ENCODE measurements at places on chromosomes 7 and 10. TPM values are rescaled to one million over a fixed set of nuclear protein-coding genes. Genes with fewer than 3 reads are reported as not detected.

- DNase-seq, result no peak
Observed at GRCh38 chr7:6106140-6106904, 75.1 kb downstream of the ANKRD61 start.

DNA sequence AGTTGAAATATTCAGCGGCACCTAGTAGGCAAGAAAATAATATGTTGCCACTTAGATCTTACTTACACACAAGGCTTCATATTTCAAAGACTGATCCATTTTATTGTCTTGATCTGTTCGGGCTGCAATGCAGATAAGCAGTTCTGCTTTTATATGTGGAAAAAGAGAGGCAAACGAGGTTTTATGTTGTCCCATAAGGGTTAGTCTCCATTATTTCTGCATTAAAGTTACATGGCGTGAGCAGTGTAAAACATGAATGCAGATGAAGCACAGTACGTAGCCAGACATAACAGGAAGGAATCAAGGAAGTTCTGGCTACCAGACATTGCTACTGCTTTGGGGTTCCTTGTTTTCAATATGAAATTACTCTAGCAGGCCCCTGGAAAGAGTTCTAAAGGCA is 224.8 kb downstream of the BBS9 start:
- no peak for DNase-seq

Gene SLC39A12
- total RNA-seq, result not detected

DNA sequence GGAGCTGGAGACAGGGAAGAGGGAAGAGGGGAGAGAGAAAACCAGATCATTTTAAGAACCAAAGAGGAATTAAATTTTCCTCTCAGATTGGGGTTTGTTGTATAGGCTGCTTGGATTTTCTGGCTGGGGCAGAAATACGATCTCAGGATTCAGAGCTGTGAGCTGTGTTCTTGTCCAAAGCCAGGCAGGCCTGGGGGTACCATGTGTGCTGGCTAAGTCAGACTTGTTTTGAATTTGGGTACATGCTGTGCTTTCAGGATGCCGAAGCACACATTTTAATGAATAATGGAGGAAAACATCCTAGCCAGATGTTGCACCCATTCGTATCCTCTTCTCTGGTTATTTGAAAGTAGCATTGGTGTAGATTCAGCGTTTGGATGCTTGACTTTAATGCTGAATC is 170.3 kb upstream of the PODXL start:
- no peak for DNase-seq

Gene PRTFDC1
- 6.3 TPM for total RNA-seq

Gene NODAL
- not detected for total RNA-seq

DNA sequence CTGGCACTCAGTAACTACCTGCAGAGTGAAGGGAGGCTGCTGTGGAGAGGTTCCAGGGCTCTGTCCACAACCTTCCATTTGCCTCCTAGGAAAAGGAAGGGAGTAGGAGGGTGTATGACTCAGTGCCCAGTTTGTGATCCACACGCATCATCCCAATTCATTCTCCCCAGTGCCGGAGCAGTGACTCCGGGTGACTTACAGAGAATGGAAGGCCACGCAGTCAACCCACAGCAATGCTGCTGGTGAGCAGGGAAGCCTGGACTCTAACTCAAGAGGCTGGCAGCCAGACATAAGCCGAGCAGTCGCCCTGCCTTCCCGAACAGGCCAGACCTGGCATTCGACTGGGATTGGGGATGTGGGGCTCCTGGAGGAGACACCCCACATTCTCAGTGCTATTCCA is 139.9 kb downstream of the SH3PXD2A start:
- DNase-seq, result no peak

DNA sequence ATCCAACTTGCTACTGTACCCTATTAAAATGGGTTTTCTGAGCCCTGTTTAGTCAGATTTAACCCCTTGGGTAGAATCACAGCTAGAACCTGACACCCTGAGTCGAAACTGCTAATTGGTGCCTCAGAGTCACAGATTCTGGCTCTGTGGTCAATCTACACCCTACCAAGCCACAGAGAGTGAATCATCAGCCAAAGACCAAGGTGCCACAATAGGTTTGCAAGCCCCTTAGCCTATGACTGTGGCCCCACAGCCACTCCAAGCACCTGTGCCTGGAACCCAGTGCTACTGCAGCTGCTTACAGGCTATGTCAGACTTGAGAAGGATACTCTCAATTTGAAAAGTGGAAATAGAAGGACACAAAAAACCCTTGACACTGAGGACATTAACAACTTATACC is 202.8 kb upstream of the KCND2 start:
- no peak for DNase-seq

Gene GOLGA7B
- total RNA-seq, result 3.5 TPM

Gene ZNF239
- 2.1 TPM for total RNA-seq

DNA sequence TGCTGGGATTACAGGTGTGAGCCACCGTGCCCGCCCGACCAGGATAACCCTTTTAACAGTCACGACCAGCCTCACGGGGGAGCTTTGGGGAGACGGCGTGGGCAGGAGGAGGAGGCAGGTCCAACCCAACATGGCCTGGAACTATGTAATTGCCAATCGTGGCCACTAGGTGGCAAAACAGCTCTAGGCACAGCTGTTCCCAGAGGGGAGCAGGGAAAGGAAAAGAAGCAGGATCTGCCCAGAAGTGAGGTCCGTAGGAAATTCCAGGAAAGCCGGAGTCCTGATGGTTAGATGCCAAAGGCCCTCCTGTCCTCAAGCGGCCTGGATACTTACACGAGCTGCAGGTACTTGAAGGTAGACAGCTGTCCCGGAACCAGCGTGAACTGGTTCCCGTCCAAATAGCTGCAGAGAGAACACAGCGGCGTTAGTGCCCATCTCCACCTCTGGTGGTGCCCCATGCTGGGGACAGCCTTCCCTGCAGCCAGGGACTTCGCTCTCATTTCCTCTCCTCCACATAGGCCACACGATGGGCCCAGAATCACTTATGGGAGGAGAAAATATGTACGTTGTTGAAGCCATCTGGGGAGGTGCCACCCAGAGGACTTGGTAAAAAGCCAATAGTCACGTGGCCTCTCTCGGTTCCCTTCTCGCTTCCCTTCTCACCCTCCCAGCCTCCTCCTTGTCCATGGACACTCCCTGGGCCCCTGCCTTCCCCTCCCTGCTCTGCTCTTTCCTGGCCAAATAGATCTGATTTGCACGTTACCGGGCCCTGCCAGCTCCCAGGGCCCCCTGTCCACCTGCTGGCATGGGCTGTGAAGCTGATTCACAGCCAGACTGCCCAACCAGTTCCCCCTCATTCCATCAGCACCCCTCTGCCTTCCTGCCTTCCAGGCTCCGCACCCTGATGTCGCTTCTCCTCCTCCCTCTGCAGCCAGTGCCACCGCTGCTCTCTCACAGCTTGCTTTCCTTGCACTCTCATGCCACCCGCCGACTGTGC is 148.1 kb downstream of the SLIT1 start:
- DNase-seq, result peak; percentile 79

DNA sequence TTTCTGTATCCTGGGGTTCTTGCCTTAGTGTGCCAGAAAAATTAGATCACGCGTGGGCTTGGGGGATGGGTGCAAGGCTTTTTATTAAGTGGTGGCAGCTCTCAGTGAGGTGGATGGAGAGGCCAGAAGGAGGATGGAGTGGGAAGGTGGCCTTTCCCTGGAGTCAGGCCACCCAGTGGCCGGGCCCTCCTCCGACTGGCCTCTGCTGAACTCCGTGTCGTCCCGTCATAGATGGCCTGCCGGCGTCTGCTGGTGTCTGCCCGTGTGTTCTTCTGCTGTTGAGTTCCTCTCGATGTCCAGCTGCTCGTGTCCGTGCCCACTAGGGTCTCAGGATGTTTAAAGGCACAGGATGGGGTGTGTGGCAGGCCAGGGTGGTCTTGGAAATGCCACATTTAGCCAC is 4.0 kb upstream of the ZNF746 start:
- no peak for DNase-seq

- DNase-seq, result no peak
Observed at GRCh38 chr10:34650156-34650555, 164.9 kb downstream of the PARD3 start.
